Liver (tissue), 10 donors: ENCODE measurements at places on chromosomes 3 and 15.

GRCh38 chr3:120302361-120302760 lies 17.3 kb upstream of the GPR156 start:
- DNase-seq = no peak

DNA sequence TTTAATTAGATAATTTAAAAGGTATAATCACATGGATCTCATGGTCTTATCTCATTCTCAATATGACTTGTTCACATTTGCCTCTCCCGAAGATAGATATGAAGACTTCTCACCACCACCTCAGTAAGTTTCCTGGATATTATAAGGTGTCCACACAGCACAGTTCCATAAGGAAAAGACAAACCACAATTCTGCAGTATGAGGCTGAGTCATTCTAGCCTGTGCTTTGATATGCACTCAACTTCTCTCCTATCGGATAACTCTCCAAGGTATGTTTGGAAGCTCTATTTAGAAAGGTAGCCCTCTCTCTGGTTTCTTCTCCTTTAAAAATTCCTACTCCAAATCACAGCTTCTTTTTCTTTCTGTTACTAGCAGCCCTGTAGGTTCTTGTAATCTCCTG lies 612.8 kb downstream of the ZPLD1 start:
- DNase-seq = no peak

DNA sequence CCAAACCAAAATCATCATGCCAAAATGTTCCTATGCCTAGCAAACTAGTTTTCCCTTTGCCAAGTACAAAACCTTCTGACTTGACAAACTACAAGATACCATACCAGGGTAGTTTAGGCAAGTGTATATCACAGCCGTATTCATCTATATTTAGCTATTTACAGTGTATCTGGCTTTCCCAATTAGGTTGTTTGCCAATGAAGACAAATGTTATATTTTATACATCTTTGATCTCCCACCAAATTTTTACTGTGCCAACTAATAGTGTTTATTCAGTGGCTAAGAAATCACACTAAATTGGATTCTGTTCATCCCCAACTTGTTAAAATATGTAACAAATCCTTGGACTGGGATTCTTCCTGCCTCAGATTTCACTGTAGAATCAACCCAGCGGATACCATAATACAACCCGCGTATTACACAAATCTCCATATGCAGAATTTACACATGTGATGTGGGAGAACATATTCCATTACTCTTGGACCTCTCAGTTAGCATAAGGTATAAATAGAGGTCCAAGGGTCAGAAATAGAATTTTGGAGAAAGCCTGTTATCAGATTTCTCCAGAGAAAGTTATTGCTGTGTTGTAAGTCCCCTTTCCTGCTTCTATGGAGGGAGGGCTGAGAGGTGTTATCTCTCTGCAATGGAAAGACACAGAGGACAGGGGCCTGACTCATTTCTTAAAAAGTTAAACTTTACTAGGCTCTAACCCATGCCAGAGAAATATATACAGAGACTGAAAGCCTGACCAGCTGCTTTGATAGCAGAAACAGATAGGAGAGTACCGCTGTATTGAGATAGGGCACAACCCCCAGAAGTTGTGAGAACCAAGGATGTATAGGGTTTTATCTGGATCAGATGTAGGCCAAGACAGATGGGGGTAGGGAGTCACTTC lies 467.0 kb downstream of the FGF12 start:
- no peak for DNase-seq

DNA sequence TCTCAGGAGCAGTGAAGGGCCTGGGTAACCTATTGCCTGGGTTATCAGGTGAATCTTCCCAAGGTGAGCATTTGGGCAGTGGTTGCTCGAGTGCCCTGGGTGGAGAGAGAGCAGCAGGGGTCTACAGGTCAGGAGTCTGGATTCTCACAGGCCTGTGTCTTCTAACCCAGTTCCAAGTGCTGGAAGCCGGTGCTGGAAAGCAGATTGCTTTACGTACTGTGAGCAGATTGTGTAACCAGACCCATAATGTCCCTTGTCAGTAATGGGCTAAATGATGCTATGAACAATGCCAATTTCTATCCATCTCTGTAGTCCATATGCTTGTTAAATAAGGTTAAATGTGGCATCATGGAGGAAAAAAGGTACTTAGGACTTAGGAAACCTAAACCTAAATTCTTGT lies 106.5 kb downstream of the TPRG1 start:
- no peak for DNase-seq

- no peak for DNase-seq
These were observed 3.3 kb upstream of the NR2F2 start for GRCh38 chr15:96327155-96327741.

DNA sequence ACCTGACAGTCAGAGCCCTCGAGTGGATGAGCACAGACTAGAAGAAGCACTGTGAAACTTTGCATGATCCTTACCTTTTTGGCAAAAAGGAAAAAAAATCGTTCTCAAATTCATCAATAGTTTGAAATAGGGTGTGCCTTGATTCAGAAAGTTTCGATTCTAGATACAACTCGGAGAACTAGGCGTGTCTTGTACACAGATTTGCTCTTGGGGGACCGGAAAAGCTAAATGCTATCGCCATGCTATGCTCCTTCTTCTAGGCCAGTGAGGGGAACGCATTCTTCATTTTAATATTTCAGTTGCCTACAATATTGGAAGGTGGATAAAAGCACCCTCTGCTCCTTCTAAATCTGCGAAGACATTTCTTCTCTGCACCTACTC lies 25.0 kb downstream of the CD86 start:
- no peak for DNase-seq

DNA sequence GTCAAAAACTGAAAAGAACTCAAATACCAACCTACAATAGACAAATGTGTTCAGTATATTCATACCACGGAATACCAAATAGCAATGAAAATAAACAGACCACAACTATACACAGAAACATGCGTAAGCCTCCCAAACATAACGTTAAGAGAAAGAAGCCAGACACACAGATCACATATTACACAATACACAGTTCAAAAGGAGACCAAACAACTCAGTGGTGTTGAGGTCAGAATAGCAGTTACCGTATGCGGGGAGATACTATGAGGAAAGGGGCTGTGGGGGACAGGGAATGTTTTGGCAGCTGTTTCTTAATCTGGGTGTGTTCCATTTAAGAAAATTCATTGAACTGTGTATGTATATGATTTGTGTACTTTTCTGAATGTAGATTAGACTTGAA lies 6.6 kb downstream of the OSBPL10 start:
- DNase-seq = no peak

GRCh38 chr3:13549623-13550422 lies 898 bp downstream of the FBLN2 start:
- DNase-seq = no peak

DNA sequence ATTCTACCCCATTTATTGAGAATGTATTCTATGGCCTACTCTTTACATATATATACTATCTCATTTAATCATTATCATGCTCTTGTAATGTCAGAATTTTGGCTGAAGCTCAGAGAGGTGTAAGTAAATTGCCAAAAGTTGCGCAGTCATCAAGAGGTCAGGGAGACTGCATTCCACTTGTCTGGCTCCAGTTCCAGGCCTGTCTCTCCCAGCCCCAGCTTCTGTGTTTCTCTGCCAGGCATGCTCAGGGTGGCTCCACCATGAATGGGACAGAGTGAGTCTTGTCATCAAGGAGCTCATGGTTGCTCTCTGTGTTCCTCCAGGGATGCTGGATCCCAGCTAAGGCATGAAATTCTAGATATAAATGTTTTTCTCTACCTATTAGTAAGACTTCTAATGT lies 635.1 kb upstream of the MDFIC2 start:
- DNase-seq = no peak

- no peak for DNase-seq
These were observed 589 bp downstream of the KLF15 start for GRCh38 chr3:126356373-126357264.

DNA sequence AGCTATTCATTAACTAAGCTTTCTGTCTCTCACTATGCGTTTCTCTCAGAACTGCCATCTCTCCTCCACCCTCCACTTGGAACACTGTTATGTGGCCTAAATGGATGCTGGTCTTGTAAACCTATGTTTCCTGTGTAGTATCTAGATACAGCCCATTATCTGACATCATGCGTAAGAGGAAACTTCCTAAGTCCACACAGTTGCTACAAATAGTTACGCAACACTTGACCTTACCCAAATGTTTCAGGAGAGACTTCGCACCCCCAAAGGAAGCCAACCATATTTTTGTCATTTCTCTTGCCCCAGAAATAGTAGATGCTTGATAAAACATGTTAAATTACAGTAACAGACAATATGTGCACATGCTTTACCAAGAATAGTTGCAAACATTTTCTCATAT lies 87.2 kb upstream of the TPRG1 start:
- DNase-seq = no peak

- no peak for DNase-seq
These were observed 114.6 kb downstream of the CCNL1 start for GRCh38 chr3:157045238-157045850.

DNA sequence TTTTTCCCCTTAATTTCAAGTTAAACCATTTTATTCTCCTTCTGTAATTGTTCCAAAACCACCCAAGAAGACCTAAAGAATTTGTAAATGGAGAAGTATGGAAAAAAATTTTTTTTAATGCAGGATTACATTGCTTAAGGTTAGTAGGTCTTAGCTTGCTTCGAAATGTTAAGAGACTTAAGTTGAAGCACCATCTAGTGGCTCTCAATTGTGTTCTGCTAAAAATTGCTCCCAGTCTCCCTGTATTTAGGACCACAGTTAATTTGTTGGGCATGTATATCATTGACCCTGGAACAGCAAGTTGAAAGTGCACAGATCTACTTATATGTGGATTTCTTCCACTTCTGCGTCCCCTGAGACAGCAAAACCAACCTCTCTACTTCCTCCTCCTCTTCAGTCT lies 32.4 kb downstream of the CD200R1L start:
- DNase-seq = no peak

GRCh38 chr3:188294823-188295487 lies 141.0 kb downstream of the LPP start:
- DNase-seq = no peak

DNA sequence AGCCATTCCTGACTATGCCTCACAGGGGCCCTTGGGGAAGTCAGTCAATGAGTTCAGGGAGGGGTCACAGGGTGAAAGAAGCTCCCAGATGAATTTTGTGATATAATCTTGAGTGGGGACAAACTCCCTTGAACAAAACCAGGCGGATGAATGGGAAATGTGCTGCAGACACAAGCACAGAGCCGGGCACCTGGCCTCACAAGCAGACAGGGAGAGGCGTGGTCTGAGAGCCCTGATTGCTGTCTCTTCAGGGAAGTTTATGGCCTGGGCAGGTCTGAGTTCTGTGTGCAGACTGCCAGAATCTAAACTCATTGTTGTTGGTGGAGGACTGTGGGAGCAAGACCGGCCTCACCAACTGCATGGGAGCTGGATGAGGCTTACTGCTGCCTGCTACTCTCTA lies 591.8 kb downstream of the EPHA3 start:
- DNase-seq = no peak

- no peak for DNase-seq
These were observed 215.1 kb downstream of the MCTP2 start for GRCh38 chr15:94446441-94446840.

GRCh38 chr3:126931806-126932187 lies 51.1 kb upstream of the PLXNA1 start:
- no peak for DNase-seq

DNA sequence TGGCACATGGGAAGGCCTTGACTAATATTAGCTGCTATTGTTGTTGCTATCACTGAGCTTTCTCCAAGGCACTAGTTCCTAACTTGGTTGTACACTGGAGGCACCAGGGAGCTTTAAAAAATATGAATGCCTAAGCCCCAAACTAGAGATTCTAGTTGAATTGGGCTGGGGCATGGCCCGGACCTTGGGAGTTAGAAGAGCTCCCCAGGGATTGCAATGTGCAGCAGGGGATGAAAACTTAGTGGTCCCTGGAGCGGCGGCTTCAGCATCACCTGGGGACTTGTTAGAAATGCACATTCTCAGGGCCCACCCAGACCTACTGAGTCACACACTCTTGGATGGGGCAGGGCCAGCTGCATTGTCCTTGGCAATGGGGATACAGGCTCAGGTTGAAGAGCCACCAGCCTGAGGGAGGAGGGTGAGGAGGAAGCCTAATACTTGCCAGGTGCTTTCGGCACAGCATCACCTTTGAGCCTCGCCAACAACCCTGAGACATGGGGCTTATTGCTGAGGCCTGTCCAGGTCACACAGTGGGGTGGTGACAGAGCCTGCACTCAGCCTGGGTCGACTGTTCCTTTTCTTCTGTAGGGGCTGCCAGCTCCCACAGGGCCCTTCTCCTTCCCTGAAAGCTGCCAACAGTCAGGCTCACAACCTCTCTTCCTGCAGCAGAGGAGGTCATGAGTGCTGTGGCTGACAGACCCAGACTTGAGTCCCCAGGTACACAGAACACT lies 84.5 kb downstream of the ATP2B2 start:
- DNase-seq = no peak

GRCh38 chr3:29936054-29936453 lies 655.2 kb downstream of the RBMS3 start:
- no peak for DNase-seq

- no peak for DNase-seq
These were observed 41.0 kb downstream of the DGKG start for GRCh38 chr3:186320862-186321568.

DNA sequence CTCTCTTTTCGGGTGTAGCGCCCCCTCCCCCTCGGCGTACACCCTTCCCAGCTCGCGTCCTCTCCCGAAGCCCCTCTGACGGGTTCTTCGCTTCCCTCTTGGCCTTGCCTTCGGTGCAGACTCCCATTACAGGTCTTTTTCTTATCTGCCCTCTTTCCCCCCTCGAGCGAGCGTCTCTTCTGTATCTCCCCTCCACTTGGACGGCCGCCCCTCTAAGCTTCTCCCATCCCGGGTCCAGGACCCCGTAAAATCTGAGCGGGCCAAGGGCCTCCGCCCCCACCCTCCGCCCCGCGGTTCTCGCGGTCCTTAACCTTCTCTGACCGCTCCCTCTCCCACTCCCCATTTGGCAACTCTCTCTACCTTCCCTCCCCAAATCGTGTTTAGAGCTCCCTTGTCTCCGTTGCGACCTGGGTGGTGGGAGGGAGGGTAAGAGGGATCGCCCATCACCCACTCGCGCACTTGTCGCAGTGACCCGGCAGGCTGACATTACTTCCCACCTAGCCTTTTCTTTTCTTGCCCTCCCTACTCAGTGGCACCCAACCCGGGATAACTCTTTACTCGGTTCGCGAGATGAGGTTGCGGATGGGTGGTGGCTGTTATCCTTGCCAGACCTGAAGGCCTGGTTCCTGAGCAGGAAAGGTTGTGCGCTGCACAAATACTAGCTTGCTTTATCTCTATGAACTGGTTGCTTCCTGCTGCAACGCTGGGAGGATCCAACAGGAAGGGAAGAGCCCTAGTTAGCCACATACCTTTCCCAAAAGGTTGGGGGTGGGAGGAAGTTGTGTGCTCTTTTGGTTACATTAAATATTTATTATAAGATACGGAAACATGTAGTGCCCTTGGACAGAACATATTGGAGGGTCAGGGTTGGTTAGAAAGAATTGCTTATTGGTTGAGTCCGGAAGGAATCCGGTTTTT lies 922 bp downstream of the RAB11A start:
- DNase-seq = peak; percentile 63

GRCh38 chr15:55238877-55239276 lies 42.1 kb upstream of the RSL24D1 start:
- DNase-seq = no peak

- DNase-seq = no peak
These were observed 44.3 kb downstream of the THRB start for GRCh38 chr3:24450160-24450907.
